ENCODE measurements at places on chromosomes 16 and 17.

- DNase-seq, result no peak
Measured at GRCh38 chr17:43966276-43966675, 12.5 kb upstream of the PYY start.

DNA sequence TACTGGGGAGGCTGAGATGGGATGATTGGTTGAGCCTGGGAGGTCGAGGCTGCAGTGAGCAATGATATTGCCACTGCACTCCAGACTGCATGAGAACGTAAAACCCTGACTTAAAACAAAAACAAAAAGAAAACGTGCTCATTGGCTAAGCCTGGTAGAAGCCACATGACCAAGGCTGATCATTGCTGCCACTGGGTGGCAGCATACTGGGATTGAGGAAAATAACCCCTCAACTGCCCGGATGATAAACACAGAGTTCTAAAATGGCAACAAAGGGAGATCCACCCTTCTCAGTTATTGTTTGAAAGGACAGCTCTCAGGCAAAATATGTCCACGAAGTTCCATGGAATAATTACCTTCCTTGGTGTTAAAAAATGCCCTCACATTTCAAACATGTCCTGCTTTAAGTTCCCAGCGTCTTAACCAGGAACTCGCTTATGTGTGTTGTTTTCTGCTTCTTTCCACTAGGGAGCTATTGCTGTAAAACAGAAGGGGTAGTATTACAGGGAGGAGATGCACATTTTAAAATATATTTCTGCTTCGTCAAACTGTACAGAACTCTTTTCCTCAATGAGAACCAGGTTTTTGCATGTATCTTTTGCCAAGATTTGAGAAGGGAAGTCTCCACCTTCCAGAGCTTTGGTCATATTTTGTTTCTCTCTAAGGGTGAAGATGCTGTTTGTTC lies 675.3 kb downstream of the MAF start:
- peak; percentile 47 for DNase-seq

GRCh38 chr16:4176906-4177417 lies 60.7 kb upstream of the ADCY9 start:
- DNase-seq, result peak; percentile 21

GRCh38 chr16:50245417-50246298 lies 20.7 kb upstream of the ADCY7 start:
- DNase-seq, result peak; percentile 82

GRCh38 chr17:47676510-47677165 lies 17.3 kb upstream of the TBKBP1 start:
- DNase-seq, result no peak

- no peak for DNase-seq
Measured at GRCh38 chr16:58510776-58511628, 4.3 kb upstream of the SETD6 start.

- DNase-seq, result no peak
Measured at GRCh38 chr17:1398028-1398427, 2.0 kb downstream of the YWHAE start.

- no peak for DNase-seq
Measured at GRCh38 chr17:63191610-63192009, 225.6 kb downstream of the TANC2 start.

DNA sequence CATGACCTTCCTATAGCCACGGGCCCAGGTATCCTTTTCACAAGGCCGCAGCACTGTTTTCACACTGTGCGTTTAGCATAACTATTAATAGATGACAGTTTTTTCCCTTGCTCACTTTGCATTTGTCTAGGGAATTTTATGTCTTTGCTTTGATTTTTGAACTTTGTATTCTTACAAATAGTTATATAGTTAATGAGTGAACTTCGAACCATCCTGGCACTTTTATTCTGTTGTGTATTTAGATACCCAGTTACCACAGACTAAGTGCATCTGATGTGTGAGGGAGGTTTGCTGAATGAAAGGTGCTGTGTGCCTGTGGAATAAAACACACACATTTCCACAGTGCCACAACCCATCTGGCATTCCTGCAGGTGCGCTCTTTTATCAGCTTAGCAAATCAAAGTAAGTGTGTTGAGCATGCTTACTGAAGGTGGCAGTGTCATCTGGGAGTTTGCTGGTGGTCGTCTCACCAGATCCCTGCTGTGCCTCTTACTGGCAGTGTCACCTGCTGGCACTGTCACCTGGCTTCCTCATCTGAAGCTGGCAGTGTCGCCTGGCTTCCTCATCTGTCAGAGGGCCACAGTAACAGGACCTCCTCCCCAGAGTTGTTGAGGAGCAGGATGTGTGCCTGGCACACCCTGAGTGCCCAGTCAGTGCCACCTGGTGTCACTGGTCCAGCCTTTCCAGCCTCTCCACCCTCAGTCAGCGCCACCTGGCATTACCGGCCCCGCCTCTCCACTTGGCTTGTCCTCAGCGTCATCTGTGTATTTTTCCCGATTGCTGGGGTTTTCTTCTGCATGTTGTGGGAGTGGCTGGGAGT lies 37.6 kb downstream of the USP10 start:
- DNase-seq, result no peak

DNA sequence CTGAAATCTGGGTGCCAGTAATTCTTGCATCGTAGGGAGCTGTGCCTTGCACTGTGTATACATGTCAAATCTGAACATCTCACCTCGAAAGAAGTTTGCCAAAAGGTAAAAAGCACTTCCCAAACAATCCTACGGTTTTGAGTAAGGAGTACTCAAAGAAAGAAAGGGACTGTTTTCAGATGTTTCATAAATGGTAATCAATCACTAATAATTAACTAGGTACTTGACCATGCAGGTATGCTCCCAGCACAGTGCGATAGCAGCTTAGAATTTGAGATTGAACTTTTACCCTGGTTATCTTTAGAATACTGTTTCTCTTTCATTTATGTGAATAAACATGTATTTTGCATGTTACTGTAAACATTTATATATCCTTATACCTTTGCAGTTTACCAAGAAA lies 39.0 kb downstream of the PRKCA start:
- no peak for DNase-seq

DNA sequence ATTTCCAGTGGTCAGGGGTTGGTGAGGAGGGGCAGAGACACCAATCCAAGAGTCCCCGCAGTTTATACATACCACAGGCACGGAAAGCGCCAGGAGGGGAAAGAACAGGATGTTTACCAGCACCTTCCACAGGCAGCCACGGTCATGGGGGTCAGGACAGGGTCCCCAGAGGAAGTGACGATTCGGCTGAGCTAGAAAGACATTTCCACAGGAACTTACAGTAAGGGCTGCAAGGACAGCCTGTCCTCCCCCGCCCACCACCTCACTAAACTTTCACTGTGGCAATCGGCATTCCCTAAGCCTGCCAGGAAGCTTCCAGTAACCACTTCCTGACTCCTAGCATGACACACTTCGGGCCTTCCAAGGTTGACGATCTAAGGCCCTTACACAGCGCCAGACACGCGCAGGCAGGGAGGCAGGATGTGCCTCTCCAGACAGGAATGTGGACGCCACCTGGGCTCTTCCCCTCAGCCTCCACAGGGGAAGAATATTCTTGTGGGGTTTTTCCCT lies 1.2 kb upstream of the MT2A start:
- peak; percentile 33 for DNase-seq

- DNase-seq, result no peak
Measured at GRCh38 chr16:89907055-89907814, 11.4 kb upstream of the MC1R start.

- no peak for DNase-seq
Measured at GRCh38 chr17:36721560-36722120, 120.3 kb downstream of the MRM1 start.

DNA sequence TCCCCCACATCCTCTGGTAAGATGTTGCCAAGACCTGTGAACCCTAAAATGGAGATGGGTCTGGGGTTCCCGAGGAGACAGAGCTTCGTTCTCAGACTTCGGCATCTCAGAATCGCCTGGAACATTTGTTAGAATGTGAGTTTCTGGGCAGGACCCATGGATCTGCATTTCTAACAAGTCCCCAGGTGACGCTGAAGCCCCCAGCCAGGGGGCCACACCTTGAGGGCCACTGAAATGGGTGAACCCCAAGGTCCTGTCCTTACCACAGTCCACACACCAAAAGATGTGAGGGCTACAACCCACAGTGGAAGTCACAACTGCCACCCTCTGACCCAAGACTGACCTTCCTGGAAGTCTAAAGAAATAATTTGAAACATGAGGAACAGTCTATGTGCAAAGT lies 14.0 kb downstream of the MPP3 start:
- DNase-seq, result no peak

DNA sequence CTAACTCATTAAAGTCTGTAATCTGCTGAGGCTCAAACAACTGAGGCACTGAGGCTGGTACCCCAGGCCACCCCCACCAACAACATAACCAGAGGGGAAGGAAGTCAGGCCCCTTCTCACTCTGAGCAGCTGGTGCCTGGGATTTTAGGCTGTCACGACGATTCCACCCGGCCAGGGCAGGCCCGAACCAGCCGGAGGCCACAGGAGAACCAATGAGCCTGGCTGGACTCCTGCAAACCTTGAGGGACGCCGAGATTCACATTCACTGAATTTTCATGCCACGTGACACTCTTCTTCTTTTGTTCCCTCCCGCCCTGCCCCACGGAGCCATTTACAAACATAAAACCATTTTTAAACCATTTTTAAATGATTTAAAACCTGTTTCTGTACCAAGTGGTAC lies 48.1 kb downstream of the RPH3AL start:
- DNase-seq, result no peak

GRCh38 chr17:34974794-34975785 lies 5.2 kb upstream of the LIG3 start:
- DNase-seq, result no peak

GRCh38 chr17:57902117-57902799 lies 52.4 kb upstream of the MRPS23 start:
- no peak for DNase-seq

GRCh38 chr17:73089322-73090317 lies 2.9 kb downstream of the SLC39A11 start:
- DNase-seq, result no peak

DNA sequence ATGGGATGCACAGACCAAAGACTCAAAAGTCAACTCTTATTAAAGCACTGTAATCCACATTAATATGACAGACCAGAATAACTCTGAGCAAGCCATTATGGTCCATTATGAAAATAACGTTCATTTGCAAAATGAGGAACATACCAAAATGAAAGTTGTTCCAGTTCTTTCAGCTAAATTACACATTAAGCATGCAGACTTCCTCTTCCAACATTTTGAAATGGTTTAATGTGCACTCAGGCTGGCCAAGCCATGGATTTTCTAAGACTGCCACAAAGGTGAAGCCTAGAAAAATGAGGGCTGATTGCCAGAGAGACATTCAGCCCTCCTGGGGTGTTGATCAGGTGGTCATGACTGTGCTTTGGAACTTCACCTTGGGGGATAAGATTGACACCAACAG lies 56.7 kb upstream of the NOG start:
- no peak for DNase-seq

GRCh38 chr16:2008009-2008526 lies 1.6 kb downstream of the ZNF598 start:
- no peak for DNase-seq

DNA sequence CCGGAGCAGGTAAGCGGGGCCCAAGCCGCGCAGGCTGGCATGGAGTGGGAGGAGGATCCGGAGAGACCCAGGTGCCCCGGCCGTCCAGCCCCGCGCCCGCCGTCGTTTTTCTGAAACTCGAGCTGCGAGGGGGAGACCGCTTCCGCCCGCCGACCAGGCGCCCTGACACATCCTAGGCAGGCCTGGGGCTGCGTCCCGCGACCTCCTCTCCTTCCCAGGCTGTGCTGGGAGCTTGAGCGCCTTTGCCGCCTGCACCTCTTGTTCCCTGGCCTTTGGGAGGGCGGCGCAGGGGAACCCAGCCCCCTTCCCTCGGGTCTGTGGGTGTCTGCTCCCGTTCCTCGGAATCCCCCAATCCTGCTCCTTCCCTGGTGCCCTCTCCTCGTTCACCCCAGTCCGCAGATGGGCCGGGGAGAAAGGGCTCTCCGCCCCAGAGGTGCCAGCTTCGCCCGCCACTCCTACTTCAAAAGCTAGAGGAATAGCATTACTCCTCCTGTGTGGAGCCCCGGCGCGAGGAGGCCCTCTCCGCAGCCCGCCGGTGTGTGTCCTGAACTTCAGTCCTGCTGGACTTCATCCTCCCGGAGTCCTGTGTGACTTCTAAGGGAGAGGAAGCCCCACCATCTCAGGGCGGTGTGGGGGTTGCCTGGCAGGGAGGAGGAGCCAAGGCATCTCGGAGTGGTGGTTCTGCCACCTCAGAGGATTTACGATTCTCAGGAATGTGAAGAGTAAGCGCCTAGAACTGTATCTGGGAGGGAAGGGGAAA lies 1.0 kb downstream of the NHERF1 start:
- no peak for DNase-seq

GRCh38 chr17:38458521-38458920 lies 30.3 kb downstream of the ARHGAP23 start:
- DNase-seq, result no peak

DNA sequence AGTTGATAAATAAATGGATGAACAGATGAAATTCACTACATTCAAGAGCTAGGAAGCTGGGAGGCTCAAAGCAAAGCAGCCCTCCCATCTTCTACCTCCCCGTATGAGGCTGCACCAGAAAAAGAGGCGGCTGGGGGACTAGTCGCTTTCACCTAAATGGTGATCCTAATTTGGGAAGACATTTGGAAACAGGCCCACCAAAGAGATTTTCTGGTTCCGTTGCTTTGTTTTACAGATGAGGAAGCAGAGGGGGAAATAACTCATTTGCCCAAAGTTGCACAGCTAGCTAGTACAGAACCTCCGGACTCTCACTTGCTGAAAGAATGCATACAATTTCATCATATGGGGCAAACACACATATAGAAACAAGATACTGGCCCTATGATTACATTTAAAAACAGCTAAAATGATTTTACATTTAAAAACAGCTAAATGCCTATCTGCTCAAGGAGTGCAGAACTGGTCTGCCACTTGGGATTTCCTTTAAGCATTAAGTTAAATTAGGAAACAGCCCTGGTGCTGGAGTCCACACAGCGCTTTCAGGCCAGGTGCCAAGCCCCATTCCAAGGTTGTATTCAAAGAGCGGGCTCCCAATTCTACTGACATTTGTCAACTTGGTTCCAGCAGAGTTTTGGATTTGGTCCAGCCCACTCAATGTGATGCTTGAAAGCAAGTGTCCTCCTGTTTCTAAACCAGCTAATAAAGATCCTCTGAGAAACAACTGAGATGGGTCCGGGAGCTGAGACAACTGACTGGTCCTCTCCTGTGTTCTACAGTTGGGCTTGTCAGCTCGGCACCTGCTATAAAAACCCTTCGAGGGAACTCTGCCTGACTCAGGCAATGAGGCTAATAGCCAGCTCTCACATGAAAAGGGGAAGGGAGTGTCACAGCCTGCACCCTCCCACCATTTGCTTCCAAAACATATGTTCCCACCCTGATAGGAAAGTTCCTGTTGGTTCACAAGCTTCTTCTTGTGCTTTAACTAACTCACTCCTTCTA lies 11.7 kb downstream of the ERN1 start:
- DNase-seq, result no peak
